Astrocyte (in vitro differentiated cells and primary cell): ENCODE measurements at places on chromosomes 4 and X.

GRCh38 chr4:108861334-108861733 is 98.5 kb upstream of the ETNPPL start:
- DNase-seq, result no peak

- DNase-seq, result no peak
These were observed 3.4 kb downstream of the ABCD1 start for GRCh38 chrX:153728095-153728494.

GRCh38 chr4:145887241-145887991 is 51.2 kb downstream of the ZNF827 start:
- DNase-seq, result peak; percentile 66

GRCh38 chrX:47360423-47361179 is 9.8 kb upstream of the ZNF157 start:
- no peak for DNase-seq

- DNase-seq, result peak; percentile 88
These were observed 199.9 kb downstream of the TMA16 start for GRCh38 chr4:163694385-163694784.

DNA sequence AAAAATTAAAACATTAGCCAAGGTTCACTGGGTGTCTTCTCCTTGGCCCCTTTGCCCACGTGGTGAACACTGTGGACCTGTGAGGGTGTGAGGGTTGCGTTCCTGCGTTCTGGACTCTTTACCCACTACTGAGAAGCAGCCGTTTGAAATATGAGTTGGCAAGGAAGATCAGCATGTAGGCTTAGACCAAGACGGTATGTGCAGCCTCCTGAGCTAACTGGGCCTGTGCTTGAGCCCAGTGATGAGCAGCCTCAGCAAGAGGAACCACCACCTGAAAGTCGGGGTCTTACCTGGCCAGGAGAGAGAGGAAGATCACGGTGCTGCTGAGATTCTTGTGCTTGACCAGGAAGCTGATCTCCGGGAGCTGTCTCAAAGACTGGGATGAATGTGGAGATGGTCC is 19.5 kb downstream of the RGS12 start:
- DNase-seq, result no peak

DNA sequence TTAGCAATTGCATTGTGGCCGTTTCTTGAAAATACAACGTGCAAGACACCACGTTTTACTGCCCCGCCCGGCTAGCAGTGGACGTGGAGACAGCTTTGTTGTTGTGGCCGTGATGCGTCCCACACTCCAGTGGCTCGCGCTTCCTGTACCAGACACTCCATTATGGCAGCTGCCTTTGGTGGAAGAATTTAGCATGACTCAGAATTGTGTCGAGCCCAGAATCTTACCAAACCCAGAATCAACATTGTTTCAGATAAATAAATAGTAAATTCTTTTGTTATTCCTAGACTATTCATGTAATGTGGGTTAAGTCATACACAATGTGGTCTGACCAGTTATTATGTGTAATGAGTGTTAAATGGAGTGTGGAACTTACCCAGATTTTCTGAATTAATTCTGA is 25.3 kb upstream of the S100P start:
- peak; percentile 93 for DNase-seq

GRCh38 chr4:93103042-93103441 is 725.5 kb upstream of the ATOH1 start:
- no peak for DNase-seq

- peak; percentile 80 for DNase-seq
These were observed 429 bp downstream of the UVSSA start for GRCh38 chr4:1347410-1347864.

DNA sequence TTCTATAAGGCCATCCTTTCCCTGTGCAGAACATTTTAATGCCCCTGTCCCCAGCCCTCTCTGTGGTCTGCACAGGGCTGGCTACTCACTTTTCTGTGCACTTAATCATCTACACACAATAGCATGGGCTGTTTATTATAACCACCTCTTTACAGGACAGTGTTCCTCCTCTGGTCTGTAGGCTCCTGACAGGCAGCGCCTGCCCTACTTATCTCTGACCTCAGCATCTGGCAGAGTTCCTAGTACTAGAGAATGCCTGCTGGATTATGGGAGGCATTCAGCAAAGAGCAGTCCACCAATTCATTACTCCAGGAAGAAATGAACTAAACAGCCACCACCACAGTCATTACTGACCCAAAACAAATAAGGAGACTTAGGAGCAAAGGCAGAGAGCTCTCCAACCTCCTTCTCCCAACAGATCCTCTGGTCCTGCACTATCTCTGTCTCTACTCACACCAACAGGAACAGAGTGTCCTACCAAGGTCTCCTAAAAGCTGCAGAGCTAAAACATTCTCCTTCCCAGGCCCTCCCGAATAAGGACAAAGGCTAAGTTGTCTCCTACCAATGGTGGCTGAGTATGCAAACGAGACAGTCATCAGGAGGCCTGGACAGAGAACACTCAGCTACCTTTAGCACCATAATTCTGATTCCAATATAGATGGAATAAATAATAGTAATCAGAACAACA is 279.2 kb downstream of the QDPR start:
- DNase-seq, result peak; percentile 78

- peak; percentile 39 for DNase-seq
These were observed 63.3 kb downstream of the GPAT3 start for GRCh38 chr4:83599183-83599582.

GRCh38 chrX:133985164-133985966 is at the start of gene GPC3:
GPC3 (minus strand) TSS chrX:133985594.
- DNase-seq, result no peak

DNA sequence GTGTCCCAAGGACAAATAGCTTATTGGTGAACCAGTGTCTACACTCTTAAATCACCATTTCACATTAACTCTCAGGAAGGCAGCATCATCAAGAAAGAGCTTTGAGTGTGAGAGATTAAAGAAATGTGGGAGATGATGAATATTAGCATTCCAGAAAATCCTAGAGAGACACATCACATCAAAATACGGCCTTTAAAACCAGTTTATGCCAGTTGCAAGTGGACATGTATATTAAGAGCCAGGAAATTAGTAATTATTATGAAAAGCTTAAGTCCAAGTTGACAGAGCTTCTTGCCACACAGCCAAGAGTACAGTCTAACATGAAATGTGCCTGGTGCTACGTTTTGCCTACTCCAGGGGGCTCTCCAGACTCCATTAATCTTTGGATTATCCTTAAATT is 503.0 kb upstream of the BOD1L1 start:
- DNase-seq, result peak; percentile 3

DNA sequence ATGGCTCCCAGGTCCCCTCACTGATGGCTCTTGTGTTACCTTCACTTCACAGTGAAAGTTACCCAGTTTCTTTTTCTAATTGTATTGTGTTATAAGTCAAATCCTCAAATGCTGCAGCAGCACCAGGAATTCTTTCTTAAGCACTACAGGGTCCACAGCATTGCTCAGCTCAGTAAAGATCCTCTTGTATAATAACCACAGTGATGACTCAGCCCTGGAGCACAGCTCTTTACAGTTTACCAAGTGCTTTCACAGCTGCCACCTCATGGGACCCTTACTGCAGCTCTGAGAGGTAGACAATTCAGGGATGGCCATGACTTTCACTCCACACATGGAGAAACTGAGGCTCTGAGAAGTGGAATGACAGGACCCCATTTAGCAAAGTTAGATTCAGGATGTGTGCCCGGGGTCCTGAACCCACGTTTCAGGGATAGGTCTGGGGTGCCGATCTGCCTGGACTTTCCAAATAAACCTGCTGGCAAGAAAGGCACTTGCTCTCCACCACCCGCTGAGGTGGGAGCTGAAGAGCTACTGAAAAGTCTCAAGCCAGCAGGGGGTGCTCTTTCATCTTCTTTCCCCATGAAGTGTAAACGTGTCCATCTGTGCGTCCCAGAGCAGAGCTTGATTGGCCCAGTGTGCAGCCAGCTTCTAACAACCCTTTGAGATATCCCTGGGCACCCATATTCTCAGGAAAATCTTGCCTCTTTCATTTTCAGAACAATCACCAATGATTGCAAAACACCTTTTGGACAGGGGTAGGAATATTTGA is 35.7 kb upstream of the GABRQ start:
- peak; percentile 56 for DNase-seq

- peak; percentile 98 for DNase-seq
These were observed 45.6 kb downstream of the SH3RF1 start for GRCh38 chr4:169225058-169225751.

DNA sequence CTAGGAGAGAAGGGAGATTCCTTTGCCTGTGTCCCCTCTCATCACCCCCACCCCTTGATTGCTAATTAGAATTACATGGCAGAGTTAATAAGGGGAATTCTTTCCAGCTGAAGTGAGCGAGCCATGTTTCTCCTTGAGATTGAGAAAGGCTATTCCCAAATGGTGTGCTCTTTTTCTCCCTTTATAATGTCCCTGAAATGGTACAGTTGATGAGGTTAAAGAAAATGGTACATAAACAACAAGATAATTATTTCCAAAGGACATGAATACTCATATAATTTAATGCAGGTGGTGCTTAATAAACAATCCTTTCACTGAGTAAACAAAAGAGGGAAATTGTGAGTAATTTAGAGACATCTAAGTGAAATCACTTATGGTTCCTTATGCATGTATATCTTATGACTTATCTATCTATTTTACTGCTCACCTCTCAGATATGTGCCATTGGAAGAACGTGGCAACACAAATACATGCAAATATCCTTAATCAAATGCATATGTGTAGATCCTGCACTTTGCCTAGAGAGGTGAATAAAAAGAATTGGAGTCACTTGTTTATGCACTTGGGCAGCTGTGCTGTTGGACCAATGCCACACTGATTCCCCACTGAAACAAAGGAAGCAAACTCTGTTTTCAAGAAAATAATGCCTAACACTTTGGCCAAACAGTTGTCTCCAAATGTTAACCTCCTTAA is 106.6 kb upstream of the WDR44 start:
- DNase-seq, result peak; percentile 27

DNA sequence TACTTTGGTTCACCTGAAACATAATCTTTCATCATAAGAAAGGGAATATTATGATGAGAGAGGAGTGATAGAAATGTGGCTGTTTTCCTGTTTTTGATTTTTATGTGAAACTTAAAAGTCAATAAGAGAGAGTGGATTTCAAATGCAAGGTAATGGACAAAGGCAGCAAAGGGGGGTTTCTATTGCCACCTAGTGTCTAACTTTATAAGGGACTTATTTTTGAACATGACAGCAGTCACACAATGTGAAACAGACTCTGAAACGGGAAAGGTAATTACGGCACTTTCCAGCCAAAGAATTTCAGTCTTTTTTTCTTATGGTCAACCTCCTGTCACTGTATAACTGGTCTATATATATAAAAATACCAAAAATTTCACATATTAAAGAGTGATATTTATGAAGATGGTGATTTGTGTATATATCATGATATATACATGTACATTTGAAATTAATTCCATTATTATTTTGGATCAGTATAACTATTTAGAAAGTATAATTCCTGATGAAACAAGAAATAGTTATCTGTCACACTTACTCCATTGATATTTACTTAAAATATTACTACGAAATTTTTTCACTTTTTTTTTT is 127.1 kb downstream of the FBXO8 start:
- peak; percentile 9 for DNase-seq

DNA sequence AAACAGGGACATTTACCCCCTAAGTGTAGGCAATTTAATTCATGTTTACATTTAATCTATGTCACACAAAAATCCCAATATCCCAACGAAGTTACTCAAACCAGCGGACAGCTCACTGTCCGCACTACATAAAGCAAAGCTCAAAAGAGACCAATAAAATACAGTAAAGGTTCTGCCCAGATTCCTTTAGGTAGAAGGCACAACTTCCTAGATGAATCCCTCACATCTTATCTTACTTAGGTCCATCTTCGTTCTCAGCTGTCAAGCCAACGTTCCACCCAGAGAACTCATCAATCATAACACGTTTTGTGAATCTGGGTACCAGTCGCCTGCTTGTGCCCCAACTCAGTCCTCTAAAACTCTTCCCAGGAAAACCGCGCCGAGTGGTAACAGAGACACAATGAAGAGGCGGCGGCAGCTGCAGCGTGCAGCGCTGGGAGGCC is 1.7 kb downstream of the HNRNPDL start:
- no peak for DNase-seq

DNA sequence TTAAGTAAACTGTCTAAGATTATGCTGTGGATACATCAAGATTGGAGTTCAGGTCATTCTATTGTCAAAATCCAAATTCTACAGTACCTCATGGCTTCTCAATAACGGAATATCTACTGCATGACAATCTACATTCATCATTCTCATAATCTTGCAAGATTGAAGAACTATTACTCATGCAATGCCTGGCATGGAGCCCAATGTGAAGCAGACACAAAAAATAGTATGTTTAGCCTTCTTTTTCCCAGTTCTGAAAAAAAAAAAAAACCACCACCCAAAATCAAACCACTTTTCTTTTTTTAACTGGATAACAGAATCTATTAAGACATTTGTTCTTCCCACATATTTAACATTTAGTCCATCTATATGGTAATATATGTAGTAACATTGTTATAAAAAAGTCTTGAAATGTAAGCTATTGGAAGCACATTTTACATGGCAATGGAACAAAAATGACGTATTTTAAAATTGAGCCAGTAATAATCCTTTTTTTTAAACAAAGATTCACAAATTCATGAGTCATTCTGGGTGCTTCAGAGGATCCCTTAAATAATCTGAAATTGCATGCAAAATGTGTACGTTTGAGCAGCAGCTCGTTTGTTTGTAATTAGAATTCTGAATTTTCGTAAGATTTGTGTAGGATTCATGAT is 232.2 kb upstream of the FMR1 start:
- DNase-seq, result no peak

DNA sequence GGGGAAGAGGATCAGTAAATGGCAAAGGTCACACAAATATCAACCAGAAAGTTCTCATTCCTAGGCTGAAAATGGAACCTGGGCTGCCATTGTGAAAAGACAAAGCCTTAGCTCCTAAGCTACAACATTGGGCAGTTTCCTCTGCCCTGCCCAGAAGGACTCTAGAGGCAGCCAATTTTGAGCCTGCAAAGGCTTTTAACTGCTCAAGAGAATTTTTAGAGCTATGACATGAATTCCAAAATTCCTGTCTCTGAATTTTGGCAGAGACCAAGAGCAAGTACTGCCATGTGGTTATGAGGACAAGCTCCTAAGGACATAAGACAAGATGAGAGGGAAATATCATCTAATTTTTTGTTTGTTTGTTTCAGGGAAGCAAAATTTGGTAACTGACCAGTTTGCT is 29.6 kb upstream of the IGFBP7 start:
- no peak for DNase-seq

DNA sequence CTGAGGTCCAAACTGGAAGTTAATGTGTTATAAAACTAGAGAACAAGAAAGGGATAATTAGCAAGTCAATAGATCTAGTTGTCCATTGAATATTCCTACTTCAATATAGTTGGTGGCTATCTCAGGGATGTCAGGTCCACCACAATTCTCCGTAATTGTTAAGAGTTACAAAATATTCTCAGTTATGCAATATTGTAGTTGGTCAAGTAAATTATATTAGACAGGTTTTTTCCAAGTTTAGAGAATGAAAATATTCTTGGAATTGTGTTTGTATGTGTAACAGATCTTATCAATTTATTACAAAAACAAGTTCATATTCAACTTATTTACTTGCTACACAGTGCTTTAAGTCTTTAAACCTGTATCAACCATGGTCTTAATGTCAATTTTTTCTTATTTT is 547.4 kb downstream of the SPRY1 start:
- no peak for DNase-seq
